ENCODE measurements at places on chromosomes 11 and 22.

DNA sequence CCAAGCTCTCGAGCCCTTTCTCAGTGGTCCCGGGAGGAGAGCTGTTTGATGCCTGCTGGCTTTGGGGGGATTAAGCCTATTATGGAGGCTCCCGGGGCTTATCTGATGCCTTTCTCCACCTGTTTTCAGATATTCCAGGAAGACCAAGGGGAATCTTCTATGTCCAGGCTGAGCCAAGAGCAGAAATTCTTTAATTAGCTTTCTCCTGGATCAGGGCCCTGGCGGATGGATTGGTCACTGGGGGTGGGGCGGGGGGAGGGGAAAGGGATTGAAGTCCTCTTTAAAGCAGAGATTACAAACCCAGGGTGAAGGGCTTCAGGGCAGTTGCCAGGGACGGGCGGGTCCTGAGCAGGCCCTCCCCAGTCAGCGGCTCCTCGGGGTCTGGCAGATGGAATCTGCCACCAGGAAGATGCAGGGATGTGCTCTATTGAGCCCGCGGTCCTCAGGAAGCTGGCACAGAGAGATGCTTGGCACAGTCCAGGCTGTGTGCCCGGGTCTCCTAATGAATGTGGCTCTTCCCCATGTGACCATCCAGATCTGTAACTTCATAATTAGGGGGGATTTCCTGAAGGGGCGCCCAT is 33.6 kb downstream of the MACROD1 start:
- no peak for DNase-seq

DNA sequence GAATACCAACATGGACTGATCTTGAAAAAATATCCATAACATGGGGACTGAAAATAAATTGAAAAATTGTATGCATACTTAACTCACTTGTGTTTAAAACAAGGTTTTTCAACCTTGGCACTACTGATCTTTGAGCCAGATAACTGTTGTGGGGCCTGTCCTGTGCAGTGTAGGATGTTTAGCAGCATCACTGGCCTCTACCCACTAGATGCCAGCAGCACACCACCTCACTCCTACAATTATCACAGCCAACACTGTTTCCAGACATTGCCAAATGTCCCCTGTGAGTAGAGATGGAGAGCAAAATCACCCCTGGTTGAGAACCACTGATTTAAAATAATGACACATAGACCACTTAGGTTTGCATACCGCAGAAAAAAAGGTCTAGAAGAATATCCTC is 45.0 kb upstream of the SLC1A2 start:
- no peak for DNase-seq

- DNase-seq: no peak
Observed at GRCh38 chr11:105613183-105613582, 3.3 kb downstream of the GRIA4 start.

DNA sequence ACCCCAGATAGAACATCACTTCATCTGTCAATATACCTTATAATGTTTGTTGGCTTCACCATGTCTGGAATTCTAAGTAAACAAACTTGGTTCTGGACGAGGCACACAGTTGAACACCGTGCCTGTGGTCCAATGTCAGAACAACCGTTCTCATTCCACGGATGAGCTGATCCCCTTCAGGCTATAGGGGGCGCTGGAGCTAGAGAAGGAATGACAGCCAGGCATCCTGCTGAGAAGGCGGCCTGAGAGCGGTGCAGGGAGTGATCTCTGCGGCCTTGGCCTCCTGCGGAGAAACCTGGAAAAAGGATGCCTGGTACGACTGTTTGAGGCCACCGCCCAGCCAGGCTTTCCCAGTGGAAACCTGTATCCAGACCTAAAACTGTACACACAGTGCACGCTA is 48.7 kb downstream of the FDX1 start:
- DNase-seq: no peak

GRCh38 chr11:121890946-121891515 is 225.0 kb downstream of the BLID start:
- no peak for DNase-seq

- DNase-seq: no peak
Observed at GRCh38 chr11:31045335-31045734, 324.2 kb downstream of the DCDC1 start.

DNA sequence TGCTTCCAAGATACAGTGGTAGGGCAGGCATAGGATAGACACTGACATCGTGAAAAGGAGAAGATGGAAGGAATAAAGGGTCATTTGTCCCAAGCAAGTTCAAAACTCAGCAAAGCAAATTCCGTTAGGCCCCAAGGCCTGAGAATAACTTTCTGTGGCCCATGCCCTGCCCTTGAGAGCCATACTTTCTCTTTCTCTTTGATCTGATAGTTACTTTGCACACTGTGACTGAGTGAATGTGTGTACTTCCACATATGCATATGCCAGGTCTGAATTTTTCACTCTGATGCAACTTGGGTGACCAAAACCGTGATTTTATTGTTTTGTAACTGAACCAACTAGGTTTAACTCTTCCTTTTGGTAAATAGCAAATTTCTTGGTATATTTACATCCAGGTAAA is 371.5 kb downstream of the RAB38 start:
- no peak for DNase-seq

- DNase-seq: no peak
Observed at GRCh38 chr11:65554057-65554818, 3.9 kb downstream of the LTBP3 start.

- DNase-seq: no peak
Observed at GRCh38 chr11:69982690-69983570, 95.2 kb upstream of the ANO1 start.

- DNase-seq: no peak
Observed at GRCh38 chr11:102449651-102450570, 2.7 kb downstream of the TMEM123 start.

DNA sequence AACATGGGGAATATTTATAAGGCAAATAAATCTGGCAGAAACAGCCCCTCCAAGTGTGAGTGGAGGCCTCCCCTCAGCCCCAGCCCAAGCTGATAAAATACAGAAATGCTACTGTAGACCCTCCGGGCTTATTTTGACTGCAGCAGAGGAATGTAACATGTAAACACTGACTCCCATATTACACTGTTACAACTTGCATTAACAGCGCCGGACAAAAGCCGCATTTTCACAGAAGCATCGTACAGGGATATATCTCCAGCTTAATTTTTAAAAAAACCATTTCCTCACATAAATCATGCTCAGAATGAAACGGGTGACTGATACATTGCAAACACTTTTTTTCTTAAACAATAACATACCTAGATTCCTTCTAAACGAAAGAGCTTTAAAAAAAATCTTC is 36.6 kb upstream of the COMT start:
- no peak for DNase-seq

DNA sequence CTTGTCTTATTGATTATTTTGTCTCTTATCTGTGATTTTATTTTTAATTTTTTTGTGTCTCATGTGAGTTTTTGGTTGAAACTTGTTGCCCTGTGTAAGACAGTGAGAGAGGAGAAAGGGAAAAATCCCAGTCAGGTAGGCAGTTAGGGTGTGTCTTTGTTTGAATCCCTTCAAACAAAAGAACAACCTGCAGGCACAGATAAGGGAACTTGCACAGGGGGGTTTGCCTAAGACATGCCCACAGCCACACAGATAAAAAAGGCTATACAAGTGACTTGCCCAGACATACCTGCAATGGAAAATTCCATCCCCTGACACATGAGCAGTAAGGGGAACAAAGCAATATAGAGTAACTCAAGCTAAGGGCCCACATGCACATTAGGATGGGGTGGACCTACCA is 127.8 kb upstream of the PLET1 start:
- no peak for DNase-seq

DNA sequence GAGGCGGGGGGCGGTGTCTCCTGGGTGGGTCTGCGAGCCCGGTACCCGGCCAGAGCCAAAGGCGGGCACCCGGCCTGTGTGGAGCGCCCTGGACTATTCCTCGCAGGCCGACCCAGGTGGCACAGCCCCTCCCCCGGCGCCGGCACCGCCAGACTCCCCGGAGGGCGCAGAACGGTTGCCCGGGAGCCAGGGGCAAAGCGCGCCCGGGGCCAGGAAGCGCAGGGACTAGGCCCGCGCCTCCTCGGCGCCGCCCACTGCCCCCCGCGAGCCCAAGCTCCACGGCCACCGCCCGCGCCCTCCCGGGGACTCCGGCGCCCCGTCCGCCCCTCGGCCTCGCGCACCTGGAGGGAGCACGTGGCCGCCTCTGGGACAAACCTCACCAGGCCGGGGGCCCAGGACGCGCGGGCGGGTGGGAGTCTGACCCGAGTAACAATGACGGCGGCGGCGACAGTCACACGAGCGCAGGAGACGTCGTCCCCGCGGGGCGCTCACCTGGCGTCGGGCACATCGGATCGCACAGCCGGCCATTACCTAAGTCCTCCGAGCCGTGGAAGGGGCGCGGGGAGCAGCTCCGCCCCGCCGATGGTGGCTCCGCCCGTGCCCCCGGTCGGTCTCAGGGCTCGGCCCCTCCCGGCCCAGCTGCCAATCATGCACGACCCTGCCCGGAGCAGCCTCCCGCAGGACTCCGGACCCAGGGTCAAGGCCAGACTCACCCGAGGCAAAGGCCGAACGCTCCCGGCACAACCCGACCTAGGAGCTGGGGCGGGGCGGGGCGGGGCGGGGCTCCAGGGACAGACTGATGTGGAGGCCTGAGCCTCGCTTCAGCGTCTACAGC is 7.4 kb downstream of the PLXNB2 start:
- DNase-seq: no peak

GRCh38 chr11:119935349-119935925 is 202.5 kb downstream of the TRIM29 start:
- DNase-seq: no peak

GRCh38 chr22:41699264-41700107 is at the start of gene MEI1:
Gene MEI1, plus strand, starts transcription at chr22:41699503. Its CDS starts 36 bp downstream, at chr22:41699539.
- DNase-seq: no peak

- DNase-seq: no peak
Observed at GRCh38 chr22:26552466-26552865, 37.5 kb downstream of the TPST2 start.

DNA sequence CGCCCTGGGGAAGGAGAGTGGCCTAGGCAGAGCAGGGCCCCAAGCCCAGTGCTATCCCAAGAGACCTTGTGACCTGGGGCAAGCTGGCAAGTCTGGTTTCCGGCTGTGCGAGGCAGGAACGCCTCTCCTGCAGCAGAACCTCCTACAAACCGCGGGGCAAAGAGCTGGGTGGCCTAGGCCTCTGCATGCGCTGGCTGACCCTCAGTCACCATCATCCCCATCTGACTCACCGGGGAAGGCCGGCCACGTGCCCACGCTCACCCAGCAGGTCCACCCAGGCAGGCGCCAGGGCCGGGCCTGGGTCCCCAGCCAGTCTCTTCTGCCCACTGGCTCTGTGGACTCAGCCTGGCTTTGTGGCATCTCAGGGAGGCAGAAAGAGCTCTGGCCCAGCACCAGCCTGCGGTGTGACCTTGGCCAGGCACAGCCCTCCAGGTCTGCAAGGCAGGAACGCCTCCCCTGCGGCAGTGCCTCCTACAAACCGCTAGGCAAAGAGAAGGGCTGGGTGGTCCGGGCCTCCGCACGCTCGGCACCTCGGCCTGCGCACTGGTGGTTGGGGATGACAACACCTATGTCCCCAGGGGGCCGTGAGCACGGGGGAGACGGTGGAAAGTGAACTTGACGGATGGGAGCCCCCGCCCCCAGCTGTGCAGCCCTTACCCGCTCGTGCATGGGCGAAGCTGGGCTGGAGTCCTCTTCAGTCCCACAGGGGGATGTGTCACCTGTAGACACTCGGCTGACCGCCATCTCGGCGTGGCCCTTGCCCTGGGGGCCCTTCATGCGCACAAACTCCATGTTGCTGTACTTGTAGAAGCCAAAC is 38.2 kb downstream of the KIAA0930 start:
- no peak for DNase-seq

DNA sequence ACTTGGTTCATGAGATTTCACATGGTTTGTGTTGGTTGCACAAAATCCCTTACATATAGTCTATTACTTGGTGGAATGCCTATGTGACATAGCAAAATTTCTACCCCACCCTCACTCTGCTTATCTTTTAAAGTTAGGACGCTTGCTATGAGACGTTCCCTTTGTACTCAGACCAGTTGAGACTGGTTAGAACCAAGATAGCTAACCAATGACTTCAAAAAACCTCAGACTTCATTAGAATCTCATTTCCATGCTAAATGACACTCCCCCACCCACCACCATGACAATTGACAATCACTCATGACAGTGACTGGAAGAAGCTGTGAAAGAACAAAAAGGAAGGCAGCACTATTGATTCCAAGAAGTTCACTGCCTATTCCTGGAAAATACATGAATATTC is 313.6 kb downstream of the ETS1 start:
- DNase-seq: no peak

- DNase-seq: no peak
Observed at GRCh38 chr22:45210991-45211390, 29.7 kb downstream of the KIAA0930 start.

- peak; percentile 79 for DNase-seq
Observed at GRCh38 chr22:41403532-41404318, 22.0 kb downstream of the TEF start.

DNA sequence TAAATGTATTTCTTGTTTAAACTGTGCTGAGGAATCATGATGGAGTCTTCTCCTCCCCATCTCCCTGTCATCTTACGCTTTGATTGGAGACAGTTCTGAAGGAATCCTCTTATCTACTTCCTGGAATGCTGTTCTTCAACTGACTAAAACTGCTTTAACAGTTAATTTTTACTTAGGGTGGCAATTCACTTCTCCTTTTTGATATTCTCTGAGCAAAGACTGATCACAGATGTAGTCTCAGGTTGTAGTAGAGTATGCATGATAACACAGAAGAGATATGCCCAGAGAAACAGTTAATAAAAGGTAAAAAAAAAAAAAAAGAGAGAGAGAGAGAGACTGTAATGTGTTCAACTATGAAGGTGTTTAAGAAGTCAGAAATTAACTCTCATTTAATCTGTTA is 1.4 kb upstream of the CASP5 start:
- DNase-seq: no peak

- DNase-seq: no peak
Observed at GRCh38 chr11:11786771-11787170, 55.0 kb upstream of the USP47 start.

GRCh38 chr11:77039491-77040400 is 5.5 kb downstream of the B3GNT6 start:
- DNase-seq: no peak

GRCh38 chr22:31344256-31344577 is 1.9 kb downstream of the PATZ1 start:
- DNase-seq: no peak

DNA sequence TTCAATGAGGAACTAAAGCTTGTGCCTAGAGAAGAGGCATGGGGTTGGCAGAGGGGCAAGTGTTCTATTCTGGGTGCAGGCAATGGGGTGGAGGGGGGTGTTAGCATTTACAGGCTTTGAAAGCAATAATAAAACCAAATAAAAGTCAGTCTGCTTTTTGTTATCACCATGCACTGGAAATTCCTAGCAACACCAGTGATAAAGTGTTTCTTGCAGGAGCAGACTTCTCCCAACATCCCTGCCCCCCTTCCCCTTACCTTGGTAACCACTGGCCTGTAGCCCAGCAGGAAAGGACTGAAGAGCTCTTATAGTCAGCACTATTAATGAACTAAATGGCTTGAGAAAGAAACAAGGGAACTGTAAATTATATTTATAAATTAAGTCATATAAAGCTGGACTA is 65.2 kb upstream of the SESN3 start:
- no peak for DNase-seq

GRCh38 chr11:83132191-83132590 is 24.7 kb upstream of the PCF11 start:
- no peak for DNase-seq

- DNase-seq: no peak
Observed at GRCh38 chr22:22362936-22363335, 118.3 kb downstream of the VPREB1 start.

Measured in mesothelial cell of epicardium (in vitro differentiated cells).